Putamen (tissue), 1 donor: ENCODE measurements at places on chromosomes 16 and 17.

DNA sequence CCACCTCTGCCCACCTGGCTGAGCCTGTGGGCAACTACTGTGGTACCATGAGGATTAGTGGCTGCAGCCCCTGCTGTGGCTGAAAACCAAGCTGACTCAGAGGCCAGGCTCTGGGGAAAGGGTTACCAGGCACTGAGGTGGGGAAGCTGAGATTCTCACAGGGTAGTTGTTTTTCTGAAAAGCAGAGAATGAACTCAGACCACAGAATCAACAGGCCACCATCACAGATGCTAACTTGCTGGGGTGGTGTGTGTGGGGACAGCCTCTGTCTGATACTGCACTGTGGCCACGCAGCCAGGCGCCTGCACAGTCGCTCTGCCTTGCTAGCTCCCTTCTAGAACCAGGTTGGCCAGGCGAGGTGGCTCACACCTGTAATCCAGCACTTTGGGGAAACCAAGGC is 28.8 kb downstream of the NPLOC4 start:
- no peak for DNase-seq

- DNase-seq, result no peak
These were observed 14.7 kb upstream of the FAM83G start for GRCh38 chr17:19019041-19019941.

DNA sequence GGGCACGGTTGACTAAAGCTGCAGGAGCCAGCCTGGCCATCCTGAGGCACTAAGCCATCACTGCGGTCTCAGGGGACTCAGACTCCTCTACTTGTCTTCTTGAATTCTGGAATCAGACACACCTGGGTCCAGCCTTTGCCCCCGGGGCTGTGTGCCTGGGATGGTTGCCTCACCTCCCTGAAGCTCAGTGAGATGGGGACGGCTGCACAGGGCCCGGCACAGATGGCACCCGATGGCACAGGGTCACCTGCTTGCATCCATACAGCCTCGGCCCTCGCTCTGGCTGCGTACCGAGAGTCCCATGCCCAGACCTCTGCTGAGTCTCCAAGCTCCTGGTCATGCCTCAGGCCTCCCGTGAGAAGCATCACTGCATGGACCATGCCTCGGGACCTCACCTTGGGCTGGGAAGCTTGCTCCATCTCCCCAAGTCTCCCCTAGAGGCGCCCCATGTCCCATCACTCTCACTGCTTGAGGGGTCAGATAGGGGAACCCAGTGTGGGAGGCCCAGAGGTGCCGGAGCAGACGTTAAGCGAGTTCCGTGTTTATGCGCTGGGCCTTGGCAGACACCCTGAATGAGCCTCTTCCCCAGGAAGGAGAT is 316.3 kb downstream of the SEC14L1 start:
- DNase-seq, result no peak

GRCh38 chr17:65230040-65230439 is 92.9 kb downstream of the RGS9 start:
- DNase-seq, result no peak

- DNase-seq, result peak; percentile 97
These were observed 8.1 kb downstream of the CES4A start for GRCh38 chr16:66996324-66996982.

DNA sequence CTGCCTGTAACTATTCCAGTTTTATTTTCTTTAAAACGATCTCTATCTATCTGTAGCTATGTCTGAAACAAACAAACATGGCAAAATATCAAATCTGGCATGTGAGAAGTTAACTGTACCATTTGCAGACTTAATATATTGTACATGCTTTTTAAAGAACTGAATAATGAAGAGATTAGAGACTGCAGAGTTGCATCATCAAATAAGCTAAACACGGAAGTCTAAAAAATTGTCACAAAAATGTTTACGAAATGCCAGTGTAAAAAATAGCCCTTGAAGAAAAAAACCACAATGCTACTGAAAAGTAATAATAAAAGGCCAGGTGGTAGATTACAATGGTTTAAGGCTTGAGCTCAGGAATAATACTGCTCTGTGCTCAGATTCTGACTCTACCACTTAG is 43.1 kb downstream of the HS3ST3A1 start:
- DNase-seq, result no peak

- DNase-seq, result no peak
These were observed 81.4 kb upstream of the ELAC2 start for GRCh38 chr17:13099089-13099735.

DNA sequence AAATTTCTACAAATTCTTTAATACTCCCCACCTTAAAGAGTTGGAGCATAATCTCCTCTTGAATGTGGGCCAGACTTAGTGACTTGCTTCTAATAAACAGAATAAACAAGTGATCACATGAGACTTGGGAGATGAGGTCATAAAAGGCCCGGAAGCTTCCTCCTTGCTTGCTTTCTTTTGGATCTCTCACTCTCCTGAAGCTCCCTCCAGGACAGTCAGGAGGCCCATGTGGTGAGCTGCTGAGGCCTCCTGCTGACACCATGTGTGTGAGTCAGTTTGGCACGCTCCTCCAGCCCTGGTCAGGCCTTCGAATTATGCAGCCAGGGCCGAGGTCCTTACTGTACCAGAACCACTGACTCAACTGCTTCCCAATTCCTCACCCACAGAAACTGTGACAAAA is 53.2 kb downstream of the NDEL1 start:
- no peak for DNase-seq

DNA sequence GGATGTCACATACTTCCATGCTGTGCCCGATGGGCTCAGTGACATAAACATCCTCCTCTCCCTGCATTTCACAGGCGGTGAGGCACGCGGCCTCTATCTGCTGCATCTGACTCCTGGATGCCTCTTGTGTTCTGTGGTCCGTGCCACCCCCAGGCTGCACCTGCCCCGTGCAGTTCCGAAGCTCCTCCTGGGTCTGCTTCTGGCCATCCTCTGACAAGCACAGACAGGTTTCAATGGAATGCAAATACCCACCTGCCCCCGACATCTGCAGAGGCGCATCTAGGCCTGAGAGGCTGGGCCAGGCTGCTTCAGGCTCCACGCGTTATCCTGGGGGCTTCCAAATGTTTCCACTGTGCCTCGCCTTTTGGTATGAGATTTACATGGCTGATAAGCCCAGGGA is 46.3 kb upstream of the DNAH17 start:
- no peak for DNase-seq

DNA sequence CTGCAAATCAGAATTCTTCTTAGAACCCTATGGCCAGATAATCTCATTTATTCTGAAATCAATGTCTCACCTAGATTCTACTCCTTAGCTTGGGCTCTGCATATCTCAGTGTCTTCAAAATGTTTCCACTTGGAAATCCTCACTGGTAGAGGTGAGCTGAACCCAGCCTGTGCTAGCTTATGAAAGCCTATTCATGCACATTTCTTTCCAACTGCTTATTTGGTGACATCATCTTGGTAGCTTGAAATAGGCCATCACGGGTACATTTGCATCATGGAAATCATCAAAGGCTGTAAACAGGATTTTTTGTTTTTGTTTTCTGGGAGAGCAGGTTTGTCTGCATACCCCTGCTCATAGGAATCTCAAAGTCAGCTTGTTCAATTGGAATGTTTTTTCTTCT is 130.8 kb downstream of the KCNJ18 start:
- no peak for DNase-seq
